ENCODE measurements at places on chromosomes 3 and 15. TPM values are rescaled to one million over a fixed set of nuclear protein-coding genes. Genes with fewer than 3 reads are reported as not detected.

CCDC13 gene
- total RNA-seq: 0.07 TPM

CCDC54 gene
- total RNA-seq: not detected

MESD gene
- 24.2 TPM for total RNA-seq

CCDC33 gene
- not detected for total RNA-seq

Measured in thoracic aorta endothelial cell (primary cell).